ENCODE measurements at places on chromosomes 12 and 14.

- DNase-seq = no peak
These were observed 70.7 kb upstream of the GALNT9 start for GRCh38 chr12:132400011-132400641.

GRCh38 chr12:9753073-9753472 lies 7.6 kb downstream of the CD69 start:
- DNase-seq = peak; percentile 50

- no peak for DNase-seq
These were observed 16.5 kb downstream of the GMFB start for GRCh38 chr14:54472315-54472714.

- DNase-seq = no peak
These were observed 76.3 kb downstream of the SCAF11 start for GRCh38 chr12:45914090-45914489.

DNA sequence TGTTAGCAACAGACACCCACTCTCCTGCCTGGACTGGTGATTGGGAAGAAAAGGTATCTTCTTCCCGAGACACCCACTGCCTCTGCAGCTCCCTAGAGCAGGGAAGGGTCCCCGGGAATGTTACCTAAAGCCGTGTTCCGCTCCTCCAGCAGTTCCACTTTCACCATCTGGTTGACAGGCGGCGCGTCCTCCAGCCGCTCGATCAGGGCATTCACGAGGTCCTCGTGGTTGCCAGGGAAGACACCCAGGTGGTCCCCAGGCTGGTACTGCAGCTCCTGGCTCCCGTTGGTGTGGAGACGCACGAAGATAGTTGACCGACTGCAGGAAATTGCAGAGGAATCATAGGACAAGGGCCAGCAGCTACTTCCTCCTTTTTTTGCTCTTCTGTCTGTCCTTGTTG lies 44.2 kb upstream of the FBXO21 start:
- no peak for DNase-seq

GRCh38 chr12:101927036-101927435 lies 49.7 kb downstream of the DRAM1 start:
- DNase-seq = no peak

- no peak for DNase-seq
These were observed 222.2 kb downstream of the FLRT2 start for GRCh38 chr14:85752175-85752574.

DNA sequence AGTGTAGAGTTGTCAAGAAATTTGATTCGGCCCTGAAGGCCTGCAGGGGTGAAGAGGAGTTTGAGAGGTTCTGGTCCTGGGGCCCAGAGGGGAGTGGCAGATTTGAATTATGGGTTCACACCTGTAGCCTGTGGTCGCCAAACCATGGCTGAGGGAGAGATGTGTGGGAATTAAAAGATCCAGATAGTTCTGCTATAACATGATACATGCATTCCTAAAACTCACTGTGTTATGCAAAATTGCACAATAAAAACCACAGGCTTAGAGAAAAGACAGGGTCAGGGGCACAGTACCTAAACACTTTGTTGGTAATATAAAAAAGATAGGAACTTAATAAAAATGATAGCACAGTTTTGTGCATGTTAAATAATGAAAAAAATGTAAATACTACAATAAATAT lies 106.2 kb downstream of the TMEM30B start:
- DNase-seq = no peak

GRCh38 chr12:94969424-94969823 lies 34.1 kb downstream of the NDUFA12 start:
- no peak for DNase-seq

- DNase-seq = no peak
These were observed 1096.6 kb downstream of the FLRT2 start for GRCh38 chr14:86626530-86626929.

GRCh38 chr12:88638388-88638787 lies 58.1 kb upstream of the KITLG start:
- no peak for DNase-seq

- no peak for DNase-seq
These were observed 51.1 kb downstream of the RAB35 start for GRCh38 chr12:120065472-120065871.

DNA sequence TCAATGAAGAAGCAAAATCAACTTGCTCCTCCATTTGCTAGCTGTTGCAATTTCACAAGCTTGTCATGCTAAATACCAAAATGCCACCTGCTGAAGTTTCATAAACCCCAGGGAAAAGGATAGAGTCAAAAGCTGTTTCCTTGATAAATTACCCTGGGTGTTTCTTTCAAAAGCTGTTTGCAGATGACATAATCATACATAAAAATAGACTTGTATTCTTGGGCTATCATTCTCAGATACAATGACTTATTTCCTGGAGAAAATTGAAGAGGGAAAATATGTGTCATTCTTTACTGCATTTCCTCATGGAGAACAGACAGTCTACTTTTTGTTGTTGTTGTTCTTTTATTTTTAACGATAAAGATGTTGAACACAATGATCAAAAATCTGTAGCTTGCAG lies 119.2 kb downstream of the GALC start:
- DNase-seq = no peak

DNA sequence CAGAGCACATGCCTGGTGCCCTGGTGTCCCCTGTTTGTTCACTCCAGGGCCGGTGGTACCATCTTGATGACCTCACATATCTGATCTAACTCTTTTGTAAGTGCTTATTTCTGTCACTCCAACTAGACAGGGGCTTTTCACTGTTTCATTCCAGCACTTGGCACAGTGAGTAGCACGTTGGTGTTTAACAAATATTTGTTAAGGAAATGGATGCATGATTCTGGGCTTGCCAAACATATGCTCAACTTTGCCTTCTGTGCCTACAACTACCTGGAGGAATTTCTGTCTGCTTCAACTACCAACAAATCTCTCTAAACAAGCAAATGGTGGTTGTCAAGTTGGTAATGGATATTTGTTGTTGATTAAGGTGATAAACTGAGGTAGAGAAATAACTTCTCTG lies 31.6 kb downstream of the PDE6H start:
- DNase-seq = no peak
